ENCODE measurements at places on chromosomes 12 and 14.

DNA sequence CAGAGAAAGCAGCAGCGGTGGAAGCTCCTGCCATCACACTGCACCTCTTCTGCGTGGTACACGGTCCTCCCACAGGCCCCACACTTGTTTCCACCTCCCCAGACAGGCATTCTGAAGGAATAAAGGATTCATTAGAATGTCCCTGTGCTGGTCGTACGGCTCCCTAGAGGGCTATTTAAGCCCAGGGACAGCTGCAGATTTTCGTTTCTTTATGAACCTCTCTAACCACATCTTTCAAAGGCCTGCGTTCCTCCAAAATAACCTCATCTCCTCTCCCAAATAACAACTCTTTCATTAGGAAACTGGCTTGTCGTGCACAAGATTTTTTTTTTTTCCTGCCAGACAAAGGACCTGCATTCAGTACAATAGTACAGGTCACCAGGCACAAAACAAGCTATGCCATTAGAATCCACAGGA lies 12.7 kb downstream of the CSRP2 start:
- no peak for DNase-seq

DNA sequence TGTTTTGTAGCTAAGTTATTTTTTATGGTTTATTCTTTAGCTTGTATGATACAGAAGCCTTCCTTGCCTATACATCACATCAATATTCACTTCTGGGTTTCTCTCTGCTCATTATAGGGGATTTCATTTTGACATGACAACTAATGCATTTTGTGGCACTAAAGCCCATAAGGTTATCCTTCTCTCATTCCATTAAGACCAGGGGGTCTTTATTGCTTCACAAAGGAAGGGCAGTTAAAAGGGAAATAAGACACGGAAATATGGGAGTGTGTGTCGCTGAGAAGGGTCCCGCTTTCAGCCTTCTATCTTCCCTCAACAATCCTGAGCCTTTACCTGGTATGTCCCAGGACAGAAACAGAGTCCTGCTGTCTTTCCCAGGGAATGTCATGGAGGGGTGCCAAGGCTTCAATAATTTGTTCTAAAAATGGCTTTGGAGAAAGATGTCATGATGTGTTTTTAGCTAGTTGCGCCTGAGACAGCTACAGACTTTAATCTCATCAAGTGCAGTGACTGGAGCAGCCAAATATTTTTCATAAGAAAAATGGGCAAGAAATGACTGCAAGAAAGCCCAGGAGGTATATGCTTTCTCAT lies 1145.4 kb upstream of the TMEM132C start:
- no peak for DNase-seq

DNA sequence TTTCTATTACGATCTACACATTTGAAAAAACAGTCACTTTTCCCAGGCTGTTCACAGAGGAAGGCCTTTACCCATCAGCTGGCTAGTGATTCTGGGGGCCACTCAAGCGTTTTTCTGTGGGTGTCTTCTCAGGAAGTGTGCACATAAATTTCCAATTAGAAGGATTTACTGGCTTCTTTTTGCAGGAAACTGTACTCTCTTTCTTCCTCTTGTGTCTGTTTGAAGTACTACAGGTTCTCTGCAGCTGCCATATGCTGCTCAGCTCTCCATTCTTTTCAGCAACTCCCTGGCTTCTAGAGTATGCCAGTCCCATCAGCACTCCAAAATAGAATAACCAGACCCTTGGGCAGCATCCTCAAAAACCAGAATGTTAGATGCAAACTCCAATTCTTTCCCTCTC lies 110.4 kb upstream of the NAV3 start:
- no peak for DNase-seq

- DNase-seq = no peak
Observed at GRCh38 chr14:22460461-22461195, 128.4 kb downstream of the DAD1 start.

DNA sequence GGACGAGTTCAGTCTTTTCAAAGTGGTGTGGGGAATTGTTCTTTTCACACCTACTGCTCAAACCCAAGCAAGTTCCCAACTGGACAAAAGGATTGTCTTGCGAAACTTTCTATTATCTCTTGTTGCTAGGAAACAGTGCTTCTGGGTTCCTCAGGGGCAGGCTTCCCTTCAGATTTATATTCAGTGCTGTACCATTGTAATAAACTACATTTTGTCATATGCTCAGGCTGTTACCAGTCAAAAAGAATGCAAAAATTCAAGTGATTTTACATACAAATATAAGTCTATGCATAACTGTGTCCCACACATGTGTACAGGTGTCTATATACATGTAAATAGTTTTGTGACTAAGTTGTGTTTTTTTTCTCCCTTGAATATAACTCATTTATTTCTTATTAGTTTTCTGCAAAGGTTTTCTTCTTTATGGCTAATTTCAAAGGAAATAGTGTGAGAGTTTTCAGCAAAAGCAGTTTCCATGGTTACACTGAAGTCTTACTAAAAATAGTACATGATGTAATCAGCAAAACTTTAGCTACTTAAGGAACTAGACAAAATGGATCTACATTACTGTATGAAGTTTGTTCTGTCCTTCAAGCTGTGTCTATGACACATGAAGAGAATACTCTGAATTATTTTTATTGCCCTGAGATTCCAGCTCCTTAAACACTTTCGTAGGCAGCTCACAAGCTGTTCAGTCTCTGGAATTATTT lies 430.2 kb upstream of the TMPO start:
- DNase-seq = peak; percentile 36

- DNase-seq = no peak
Observed at GRCh38 chr14:34035177-34035933, 84.5 kb upstream of the EGLN3 start.

DNA sequence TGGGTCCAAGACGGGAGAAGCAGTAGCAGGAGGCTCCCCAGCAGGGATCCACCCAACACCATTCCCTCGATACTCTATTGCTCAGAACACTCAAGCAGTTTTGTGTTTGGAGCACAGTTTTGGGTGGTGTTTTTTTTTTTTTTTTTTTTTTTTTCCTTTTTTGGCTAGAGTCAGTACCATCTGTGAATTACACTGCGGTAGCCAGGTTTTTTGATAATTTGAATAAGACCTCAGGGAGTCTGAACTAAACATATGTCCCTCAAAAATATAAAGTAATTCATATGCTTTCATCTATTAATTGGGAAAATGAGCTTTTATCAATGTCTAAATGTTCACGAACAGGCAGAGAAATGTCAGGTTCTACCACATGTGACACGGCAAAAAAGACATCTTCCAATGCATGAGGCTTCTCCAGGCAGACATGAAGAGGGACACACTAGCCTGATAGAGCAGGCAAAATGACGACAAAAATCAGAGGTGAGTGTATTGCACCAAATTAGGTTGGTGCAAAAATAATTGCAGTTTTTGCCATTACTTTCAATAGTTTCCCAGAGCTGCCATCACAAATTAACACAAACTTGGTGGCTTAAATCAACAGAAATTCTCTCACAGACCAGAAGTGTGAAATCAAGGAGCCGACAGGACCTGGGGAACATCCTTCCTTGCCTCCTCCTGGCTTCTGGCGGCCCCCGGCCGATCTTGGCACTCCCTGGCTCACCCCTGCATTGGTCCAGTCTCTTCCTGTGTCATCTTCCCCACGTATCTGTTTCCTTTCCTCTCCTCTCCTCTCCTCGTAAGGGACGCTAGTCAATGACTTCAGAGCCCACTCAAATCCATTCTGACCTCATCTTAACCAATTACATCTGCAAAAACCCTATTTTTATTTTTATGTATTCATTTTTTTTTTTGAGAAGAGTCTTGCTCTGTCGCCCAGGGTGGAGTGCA lies 33.9 kb downstream of the FOXN3 start:
- no peak for DNase-seq

GRCh38 chr12:452667-453210 lies 7.0 kb upstream of the B4GALNT3 start:
- DNase-seq = no peak

DNA sequence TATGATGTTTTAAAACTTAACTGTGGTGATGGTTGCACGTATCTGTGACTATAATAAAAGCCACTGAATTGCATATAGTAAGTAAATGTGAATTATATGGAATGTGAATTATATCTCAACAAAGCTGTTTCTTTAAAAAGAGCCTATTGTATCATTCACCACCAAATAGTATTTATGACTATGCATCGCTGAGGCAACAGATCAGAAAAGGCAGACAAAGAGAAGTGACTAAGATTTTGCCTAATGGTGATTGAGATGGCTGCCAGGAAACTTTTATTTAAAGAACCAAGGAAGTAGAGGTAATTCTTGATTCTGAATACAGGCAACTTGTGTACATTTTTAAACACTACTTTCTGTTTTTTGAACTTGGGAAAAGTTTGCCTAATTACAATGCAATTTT lies 31.7 kb downstream of the DHRS7 start:
- DNase-seq = no peak

- DNase-seq = no peak
Observed at GRCh38 chr12:93818488-93819049, 141.4 kb downstream of the CRADD start.

- DNase-seq = peak; percentile 38
Observed at GRCh38 chr14:78697341-78697740, 527.2 kb downstream of the NRXN3 start.

DNA sequence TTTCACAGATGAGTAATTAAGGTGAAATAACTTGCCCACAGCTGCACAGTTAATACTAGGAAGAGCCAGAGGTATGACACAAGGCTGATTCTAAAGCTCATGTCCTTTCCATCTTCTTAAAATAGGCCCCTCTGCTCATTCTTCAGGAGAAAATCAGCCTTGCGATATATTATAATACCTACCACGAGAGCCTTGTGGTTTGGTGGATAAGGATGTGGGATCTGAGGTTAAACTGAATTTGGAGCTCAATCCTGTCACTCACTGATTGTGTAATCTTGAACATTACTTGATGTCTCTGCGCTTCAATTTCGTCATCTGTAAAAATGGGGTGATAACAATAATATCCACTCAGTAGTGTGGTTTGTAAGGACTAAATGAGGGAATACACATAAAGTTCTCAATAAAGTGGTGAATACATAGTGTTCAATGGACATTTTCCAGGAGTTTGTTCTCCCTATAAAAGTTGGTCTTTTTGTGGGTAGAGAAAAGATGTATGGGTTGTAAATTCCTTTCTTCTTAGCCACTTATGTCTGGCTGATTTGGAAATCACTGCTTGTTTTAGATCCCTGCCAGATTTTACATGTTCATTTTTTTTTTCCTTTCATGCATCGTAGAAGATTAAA lies 25.1 kb upstream of the ATP2B1 start:
- DNase-seq = peak; percentile 58

- no peak for DNase-seq
Observed at GRCh38 chr12:6559500-6559899, 3.7 kb upstream of the IFFO1 start.

- DNase-seq = no peak
Observed at GRCh38 chr12:66915306-66915904, 236.5 kb upstream of the GRIP1 start.

- DNase-seq = no peak
Observed at GRCh38 chr12:130286741-130287440, 50.8 kb upstream of the PIWIL1 start.

DNA sequence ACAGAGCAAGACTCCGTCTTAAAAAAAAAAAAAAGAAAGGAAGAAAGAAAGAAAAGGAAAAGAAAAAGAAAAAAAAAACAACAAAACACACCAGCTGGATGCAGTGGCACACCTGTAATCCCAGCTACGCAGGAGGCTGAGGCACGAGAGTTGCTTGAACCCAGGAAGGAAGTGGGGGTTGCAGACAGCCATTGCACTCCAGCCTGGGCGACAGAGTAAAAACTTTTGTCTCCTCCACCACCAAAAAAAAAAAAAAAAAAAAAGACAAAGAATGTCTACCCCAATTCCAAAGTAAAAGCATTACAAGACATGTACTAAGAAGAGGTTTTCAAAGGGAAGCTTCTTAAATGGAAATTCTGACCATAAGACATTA lies 53.4 kb downstream of the HNRNPC start:
- no peak for DNase-seq

GRCh38 chr12:43318021-43318420 lies 234.0 kb downstream of the ADAMTS20 start:
- DNase-seq = no peak

GRCh38 chr12:9367828-9368227 lies 159.6 kb upstream of the PZP start:
- no peak for DNase-seq

DNA sequence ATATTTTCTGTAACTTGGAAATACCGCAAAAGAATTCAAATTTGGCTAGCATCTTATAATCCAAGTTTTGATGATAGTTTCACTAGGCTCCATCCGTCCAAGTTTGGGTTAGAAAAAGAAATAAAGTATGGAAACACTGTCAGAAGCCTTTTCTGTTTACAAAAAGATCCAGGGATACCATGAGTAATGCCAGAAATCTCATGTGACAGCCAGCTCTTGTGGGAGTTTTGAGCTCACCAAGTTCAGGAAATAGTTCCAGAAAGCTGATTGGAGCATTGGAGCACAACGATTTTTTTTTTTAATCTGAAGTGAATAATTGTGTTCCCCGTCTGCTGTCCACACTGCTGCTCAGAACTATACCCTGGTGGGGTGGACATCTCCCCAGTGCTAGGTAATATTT lies 229.7 kb upstream of the NPAS3 start:
- peak; percentile 86 for DNase-seq

- no peak for DNase-seq
Observed at GRCh38 chr12:1289371-1290155, 298.5 kb downstream of the ERC1 start.

GRCh38 chr12:111406474-111407376 lies 1.0 kb downstream of the SH2B3 start:
- no peak for DNase-seq

DNA sequence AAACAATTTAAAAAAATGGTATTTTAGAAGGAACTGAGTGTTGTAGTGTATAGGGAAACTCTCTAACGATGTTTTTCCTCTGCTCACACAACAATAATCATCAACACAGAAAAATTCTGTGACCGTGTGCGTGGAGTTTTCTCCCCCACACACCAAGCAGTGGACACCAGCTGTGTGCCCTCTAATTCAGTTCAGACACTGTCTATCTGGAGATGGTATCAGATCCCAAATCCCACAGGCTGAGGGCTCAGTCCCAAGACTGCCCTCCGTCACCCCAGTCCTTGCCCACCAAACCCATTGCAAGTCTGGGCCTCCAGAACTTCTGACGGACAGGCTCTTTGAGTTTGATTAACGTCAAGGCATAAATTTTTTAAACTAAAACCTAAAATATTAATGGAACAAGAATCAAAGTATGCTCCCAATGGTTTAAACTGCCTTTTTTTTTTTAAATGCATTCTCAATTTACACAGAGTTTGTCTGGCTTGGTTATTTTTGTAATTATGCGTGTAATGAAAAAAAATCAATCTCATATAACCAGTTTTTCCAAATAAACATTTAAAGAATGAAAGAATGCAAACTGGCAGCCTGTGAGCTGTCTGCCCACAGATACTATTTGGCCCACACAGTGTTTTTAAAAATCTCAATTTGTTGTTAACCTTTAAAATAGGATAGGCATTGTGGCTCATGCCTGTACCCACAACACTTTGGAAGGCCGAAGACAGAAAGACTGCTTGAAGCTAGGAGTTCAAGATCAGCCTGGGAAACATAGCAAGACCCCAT lies 19.2 kb downstream of the BLTP3B start:
- no peak for DNase-seq

- DNase-seq = no peak
Observed at GRCh38 chr12:1929241-1929984, 11.0 kb upstream of the CACNA2D4 start.

Measured in retinal pigment epithelial cell (primary cell).